Panc1 (cell line): ENCODE measurements at places on chromosomes 5 and 9.

DNA sequence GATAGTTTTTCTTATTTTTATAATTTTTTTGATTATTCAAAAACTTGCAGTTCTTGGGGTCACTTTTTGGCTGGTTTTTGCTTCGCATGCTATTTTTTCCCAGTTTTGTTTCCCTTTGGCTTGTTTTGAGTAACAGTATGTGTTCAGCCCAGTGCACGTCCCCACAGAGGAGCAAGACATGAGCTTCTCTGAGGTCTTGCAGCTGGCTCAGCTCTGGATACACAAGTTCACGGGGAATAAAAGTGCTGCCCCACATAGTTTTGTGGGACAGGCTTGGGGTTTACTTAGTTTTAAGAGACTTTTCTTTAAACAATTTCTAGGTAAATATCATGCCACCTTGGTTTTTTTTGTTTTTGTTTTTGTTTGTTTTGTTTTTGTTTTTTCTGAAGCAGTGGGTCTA lies 297.8 kb upstream of the IRX1 start:
- no peak for DNase-seq

DNA sequence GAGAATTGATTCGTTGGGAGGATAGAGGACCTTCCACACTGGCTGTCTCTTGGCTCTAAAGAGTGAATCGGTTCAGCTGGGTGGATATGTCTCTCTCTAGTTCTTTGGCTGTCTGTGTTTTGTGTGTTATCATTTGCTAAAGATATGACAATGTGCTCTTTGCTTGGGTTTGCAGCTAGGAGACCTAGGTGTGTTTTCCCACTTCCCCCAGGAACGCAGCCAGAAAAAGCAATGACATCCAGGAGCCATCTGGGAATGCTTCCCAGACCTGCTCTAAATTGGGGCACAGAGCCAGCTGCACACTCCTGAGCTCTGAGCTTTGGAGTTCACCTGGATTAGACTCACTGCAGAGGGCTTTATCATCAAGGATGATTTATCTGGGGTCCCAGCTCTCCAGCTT lies 12.8 kb upstream of the PDZD2 start:
- no peak for DNase-seq

- no peak for DNase-seq
Observed at GRCh38 chr9:21102305-21102704, 24.6 kb upstream of the IFNB1 start.

- DNase-seq: no peak
Observed at GRCh38 chr5:62661126-62661525, 82.5 kb downstream of the LRRC70 start.

DNA sequence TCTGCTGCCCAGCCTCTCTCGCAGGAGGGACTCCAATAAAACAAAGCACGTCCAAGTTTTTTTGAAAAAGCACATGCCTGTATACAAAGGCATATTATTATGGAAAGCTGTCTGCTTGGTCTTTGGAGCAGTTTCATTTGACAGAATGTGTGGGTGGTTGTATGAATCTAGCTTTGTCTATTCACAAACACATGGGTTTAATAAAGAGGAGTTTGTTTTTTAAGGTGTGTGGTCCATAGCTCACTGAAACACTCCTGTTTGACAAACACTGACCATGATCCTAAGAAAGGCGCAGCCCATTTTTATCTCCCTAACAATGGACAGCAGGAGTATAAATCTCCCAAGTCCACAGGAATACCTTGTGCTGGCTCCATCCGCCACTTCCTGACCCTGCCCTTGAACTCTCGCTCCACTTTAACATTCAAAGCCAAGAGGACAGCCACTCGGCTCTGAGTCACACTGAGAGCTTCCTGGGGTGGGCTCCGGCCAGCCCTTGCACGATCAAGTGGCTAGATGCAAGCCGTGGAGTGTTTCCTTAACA lies 371.9 kb downstream of the EBF1 start:
- no peak for DNase-seq

GRCh38 chr5:61018062-61018461 lies 73.1 kb downstream of the NDUFAF2 start:
- DNase-seq: no peak
